ENCODE measurements at places on chromosomes 1 and 21. TPM values are rescaled to one million over a fixed set of nuclear protein-coding genes. Genes with fewer than 3 reads are reported as not detected.

GRCh38 chr21:38623552-38623951 is 125.3 kb upstream of the ERG start:
- no peak for DNase-seq

The LCE1E gene
- not detected for total RNA-seq

- peak; percentile 53 for DNase-seq
Measured at GRCh38 chr1:244052016-244052727, 1.1 kb downstream of the ZBTB18 start.

GRCh38 chr1:101924700-101925099 is 72.0 kb downstream of the OLFM3 start:
- no peak for DNase-seq

The LORICRIN gene
- total RNA-seq: not detected

DNA sequence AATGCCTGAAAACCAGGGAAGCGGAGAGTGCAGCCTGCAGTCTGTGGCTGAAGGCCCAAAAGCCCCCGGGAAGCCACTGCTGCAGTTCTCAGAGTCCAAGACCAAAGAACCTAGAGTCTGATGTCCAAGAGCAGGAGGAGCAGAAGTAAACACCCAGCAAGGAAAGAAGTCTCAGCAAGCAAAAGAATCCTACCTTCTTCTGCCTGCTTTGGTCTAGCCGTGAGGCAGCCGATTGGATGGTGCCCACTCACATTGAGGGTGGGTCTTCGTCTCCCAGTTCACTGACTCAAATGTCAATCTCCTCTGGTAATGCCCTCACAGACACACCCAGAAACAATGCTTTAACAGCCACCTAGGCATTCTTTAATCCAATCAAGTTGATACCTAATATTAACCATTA is 217.5 kb downstream of the PLA2G4A start:
- peak; percentile 47 for DNase-seq

- DNase-seq: no peak
Measured at GRCh38 chr1:33466159-33466558, 6.3 kb upstream of the ZSCAN20 start.

- peak; percentile 82 for DNase-seq
Measured at GRCh38 chr1:21638531-21639341, 30.4 kb downstream of the RAP1GAP start.

- no peak for DNase-seq
Measured at GRCh38 chr1:237677979-237678378, 212.7 kb downstream of the ZP4 start.

DNA sequence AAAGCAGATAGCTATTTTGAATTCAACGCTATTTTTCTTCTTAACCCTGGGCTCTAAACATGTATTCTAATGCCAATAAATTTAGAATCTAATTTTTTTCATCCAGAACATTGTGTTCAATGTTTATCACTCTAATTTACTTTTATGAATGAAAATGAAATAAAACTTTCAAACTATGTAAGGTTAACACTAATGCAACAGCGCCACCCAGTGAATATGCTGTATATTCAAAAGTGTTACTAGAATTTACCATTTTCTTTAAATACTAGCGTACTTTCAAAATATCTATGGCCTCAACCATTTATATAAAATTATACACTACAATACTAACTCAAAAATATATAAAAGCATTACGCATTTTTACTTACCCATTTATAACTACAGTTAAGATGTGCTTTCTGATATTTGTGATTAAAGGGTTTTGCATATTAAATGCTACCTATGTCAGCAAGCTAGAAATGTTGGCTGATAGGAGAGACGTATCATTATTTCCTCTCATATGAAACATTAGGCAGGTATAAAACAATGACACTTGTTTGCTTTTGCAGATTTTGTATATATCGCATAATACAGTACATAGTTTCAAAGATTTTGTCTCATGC is 5.9 kb upstream of the NUF2 start:
- DNase-seq: peak; percentile 58

- no peak for DNase-seq
Measured at GRCh38 chr1:182217071-182217470, 155.6 kb upstream of the ZNF648 start.

The LHX8 gene
- not detected for total RNA-seq

- peak; percentile 90 for DNase-seq
Measured at GRCh38 chr1:77514921-77515776, 167.3 kb downstream of the ZZZ3 start.

DNA sequence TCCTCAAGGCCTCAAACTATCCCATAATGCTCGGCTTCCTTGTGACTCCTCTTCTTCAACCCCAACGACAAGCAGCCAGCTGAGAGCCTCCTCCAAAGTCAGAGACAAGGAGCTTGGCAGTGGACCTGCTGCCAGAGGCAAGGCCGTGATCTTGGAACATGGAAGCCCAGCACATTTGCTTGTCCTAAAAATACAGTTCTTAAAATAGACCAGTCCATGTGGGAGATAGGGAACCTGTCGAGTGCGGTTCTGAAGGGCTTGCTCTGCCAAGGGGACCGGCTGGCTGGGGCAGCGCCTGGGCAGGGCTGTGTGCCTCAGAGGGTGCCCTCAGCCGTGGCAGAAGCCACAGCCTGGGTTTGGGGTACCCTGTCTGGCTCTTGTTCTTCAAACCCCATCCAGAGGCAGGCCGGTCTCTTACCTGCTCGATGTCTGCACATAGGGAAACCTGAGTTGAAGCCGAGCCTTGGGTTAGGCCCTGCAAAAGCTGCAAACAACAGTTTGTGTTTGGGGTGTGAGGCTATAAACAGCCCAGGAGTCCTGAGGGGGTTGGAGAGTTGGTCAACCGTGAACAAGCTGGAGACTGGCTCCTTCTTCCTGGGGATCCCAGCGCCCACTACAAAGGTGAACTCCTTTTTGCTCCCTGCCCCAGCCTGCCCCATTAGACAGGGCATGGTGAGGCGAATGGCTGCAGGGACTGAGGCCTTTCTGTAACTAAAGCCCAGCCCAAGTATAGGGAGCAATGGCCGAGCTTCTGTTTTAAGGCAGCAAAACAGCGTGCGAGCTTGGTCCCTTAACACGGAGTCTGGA is 228.8 kb downstream of the CAMTA1 start:
- no peak for DNase-seq

GRCh38 chr1:50724626-50725286 is 235.3 kb downstream of the FAF1 start:
- no peak for DNase-seq
